ENCODE measurements at places on chromosomes 3 and 15.

- DNase-seq = no peak
Measured at GRCh38 chr3:112802338-112802737, 44.3 kb downstream of the CD200R1L start.

DNA sequence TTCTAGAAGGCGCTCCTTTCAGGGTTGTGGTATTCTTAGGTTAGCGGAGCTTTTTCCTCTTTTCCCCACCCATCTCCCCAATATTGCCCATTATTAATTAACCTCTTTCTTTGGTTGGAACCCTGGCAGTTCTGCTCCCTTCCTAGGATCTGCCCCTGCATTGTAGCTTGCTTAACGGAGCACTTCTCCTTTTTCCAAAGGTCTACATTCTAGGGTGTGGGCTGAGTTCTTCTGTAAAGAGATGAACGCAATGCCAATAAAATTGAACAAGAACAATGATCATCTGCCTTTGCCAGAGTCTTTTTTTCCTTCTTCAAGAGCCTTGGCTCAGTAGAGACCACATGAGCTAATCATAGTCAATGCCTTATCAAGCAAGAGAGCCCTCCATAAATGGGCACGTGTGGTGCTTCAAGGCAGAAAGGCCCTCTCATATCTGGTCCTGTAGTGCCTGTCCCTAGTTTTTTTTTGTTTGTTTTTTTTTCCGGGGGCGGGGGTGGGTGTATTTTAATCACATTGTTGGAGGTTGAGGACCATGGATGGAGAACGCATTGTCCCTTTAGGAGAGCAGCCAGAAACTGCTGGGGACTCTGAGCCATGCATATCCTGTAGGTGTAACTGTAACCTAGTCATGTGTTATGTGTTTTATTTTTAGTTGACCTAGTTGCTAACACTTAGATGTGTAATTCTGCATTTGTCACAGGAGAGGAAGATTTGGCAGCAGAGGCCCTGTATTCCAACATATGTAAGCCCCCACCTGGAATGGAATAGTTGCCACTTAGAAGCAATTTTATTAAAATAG, 64.7 kb upstream of the ACAD9 start:
- no peak for DNase-seq

DNA sequence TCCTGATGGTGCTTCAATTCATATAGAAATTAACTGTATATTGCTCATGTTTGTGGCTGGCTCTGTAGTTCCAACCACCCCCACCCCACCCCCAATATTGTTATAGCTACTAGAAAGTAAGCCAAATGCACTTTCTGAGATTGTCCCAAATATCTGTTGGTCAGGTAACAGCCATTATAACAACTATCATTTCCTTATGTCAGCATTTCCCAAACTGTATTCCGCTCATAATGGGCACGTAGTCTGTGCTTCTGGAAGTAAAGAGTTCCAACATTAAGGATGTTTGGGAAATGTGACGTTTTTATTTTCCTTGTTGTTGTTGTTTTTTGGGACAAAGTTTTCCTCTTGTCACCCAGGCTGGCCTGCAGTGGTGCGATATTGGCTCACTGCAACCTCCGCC, 12.2 kb upstream of the TBL1XR1 start:
- no peak for DNase-seq

DNA sequence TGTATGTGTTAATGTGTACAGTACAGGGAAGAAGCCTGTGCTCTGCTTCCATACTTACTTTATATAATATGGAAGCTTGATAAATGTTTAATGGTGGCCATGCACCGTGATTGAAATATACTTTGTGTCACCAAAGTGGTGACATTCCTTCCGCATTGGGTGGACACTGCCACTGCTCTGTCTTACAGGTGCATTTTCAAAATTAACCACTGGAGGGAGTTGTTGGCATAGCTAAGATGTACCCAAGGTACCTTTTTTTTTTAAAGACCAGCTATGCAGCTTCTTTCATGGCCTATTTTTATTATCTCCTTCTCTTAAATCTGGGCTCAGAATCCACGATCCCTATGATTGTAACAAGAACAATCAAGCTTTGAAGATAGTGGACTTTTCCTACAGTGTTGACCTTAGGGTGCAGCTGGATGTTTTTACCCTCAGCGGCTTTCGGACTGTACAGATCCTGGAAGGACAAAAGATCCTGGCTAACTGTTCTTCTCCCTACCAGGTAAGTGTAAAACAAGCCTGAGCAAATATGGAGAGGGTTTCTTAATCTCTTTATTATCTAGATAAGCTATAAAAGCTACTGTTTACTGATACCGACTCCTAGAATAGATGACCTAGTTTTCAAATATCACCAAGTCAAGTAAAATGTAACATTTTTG, 21.6 kb upstream of the PAK6 start:
- peak; percentile 16 for DNase-seq

DNA sequence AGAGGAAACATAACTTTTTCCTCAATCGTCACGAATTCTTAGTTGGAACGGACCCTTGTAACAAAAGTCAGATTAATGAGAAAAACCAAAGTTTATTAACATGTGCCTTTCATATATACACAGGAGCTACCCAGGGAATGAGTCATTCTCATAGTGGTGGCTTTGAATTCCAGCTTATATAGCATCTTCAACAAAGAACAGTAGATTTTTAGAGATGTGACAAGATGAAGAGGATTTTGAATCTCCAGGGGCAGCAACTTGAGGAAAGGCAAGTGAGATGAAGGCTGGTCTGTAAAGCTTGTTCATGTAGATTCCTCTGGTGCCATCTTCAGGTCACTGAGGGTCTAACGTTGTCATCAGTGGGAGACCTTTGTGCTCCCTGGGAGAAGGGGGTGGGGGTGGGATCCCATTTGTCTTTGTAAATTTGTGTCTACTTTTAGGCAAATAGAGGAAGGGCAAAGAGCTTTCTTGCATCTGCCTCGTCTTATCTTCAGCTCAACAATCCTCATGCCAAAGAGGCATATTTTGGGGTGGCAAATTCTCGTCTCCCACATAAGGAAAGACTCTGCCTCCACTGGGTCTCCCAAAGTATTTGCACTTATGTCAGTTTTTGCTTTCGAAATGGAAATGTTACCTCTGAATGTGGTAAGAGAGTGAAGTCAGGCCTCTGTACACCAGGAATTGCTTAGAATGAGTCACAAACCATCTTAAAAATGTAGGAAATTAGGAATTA, 29.5 kb downstream of the CLEC3B start:
- no peak for DNase-seq

DNA sequence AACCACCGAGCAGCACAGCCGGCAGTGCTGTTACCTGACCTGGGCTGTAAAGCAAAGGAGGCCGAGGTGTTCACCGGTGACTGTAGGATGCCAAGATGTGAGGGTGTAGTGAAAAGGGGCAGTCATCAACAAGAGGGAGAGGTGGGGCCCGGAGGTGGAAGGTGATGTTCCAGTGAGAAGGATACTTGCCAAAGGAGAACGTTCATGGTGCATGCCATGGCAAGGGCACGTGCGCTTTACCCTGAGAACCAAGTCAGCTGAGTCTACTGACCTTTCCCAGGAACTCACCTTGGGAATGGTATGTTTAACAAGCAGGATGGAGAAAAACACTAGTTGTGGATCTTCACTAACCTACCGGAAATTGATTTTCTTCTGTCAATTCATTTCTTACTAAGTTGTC, 211.1 kb downstream of the PDZRN3 start:
- no peak for DNase-seq

Data from effector memory CD4-positive, alpha-beta T cell (primary cell).